ENCODE measurements at places on chromosomes 5 and 9.

DNA sequence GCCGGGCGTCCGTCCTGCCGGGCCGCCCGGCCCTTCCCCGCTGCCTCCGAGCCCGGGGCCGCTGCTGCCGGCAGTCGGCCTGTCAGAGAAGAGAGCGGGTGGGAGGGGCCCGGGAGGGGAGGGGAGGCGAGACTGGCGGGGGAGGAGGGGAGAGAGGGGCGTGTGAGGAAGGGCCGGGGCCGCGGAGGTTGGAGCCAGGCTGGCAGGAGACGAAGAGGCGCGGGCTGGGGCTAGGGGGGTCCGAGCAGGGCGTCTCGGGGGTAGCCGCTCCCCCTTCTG is 570 bp downstream of the CREBRF start:
- DNase-seq, result peak; percentile 31

DNA sequence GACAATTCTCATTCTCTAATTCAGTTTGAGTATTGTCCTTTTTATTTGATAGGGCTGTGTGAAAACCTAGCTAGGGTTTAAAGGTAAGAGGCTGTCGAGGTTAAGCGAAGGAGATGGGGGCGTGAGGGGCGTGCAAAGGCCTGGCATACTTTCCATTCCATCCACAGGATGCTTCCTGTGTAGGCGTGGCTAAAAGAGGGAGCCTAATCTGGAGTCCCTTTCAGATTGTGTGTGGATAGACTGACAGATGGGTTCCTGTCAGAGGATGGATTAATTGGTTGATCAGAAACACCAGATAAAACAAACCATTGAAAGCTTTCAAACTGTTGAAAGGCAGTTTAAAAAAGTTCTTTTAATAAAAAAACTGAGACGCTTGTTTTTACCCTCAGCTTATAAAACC is 1.1 kb upstream of the ELL2 start:
- no peak for DNase-seq

GRCh38 chr5:55923177-55923771 is 71.5 kb downstream of the IL6ST start:
- DNase-seq, result no peak

GRCh38 chr5:91332267-91333045 is 50.7 kb downstream of the ARRDC3 start:
- DNase-seq, result no peak

DNA sequence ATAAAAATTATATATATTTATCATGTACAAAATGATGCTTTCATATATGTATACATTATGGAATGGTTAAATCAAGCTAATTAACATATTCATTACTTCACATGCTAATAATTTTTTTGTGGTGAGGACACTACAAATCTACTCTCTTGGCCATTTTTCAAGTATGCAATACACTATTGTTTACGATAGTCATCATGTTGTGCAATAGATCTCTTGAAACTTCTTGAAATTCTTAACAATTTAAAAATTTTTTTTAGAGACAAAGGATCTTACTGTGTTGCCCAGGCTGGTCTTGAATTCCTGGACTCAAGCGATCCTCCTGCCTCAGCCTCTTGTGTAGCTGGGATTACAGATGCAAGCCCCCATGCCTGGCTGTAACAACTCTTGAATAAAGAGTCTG is 45.2 kb upstream of the SHOC1 start:
- no peak for DNase-seq

- no peak for DNase-seq
These were observed 4.5 kb downstream of the SLC36A1 start for GRCh38 chr5:151451626-151452520.

DNA sequence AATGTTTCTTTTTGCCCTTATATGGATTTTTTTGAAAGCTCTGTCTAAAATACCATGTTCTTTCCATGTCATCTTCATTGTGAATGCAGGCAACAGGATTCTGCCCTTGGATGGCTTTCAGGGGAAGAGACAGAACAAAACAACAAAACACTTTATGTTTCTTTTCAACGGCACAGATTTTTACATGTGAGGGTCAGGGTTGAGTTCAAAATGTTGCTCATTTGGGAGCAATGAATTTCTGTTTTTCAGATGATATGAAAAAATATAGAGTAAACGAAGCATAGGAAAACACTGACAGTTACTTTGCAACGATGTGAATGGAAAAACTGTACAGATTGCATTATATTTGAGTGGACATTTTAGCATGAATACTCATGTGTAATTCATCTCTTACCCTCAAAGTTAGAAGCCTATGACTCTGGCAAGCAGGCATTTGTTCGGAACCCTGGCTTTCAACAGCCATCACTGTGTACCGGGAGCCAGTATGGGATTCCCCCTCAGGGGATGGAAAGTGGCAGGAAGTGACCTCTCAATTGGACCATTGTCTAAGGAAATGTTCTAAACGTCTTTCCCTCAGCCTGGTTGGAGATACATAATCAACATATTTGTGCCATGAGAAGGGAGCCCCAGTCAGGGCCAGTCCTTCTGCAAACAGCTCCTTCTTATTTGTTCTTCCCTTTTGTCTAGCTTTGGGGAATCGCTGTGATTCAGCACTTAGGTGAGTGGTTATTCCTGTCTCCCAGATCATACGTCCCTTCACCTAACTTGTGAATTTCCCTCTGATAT is 153.9 kb upstream of the MEF2C start:
- peak; percentile 13 for DNase-seq

- no peak for DNase-seq
These were observed 33.4 kb downstream of the TEK start for GRCh38 chr9:27142299-27142930.

DNA sequence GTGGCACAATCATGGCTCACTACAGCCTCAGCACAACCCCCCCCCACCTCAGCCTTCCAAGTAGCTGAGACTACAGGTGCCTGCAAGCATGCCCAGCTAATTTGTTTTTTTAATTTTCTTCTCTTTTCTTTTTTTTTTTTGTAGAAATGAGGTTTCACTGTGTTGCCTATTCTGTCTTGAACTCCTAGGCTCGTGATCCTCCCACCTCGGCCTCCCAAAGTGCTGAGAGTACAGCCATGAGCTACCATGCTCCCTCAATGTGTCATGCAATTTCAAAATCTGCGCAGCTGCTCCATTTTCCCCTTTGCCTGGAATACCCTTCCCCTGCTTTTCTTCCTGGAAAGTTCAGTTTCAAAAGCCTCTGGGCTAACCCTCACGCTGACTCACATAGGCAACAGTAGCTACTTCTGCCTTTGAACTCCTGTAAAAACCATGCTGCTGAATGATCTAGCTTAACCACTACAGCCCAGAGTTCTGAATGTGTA is 71.0 kb upstream of the IL7R start:
- DNase-seq, result no peak

DNA sequence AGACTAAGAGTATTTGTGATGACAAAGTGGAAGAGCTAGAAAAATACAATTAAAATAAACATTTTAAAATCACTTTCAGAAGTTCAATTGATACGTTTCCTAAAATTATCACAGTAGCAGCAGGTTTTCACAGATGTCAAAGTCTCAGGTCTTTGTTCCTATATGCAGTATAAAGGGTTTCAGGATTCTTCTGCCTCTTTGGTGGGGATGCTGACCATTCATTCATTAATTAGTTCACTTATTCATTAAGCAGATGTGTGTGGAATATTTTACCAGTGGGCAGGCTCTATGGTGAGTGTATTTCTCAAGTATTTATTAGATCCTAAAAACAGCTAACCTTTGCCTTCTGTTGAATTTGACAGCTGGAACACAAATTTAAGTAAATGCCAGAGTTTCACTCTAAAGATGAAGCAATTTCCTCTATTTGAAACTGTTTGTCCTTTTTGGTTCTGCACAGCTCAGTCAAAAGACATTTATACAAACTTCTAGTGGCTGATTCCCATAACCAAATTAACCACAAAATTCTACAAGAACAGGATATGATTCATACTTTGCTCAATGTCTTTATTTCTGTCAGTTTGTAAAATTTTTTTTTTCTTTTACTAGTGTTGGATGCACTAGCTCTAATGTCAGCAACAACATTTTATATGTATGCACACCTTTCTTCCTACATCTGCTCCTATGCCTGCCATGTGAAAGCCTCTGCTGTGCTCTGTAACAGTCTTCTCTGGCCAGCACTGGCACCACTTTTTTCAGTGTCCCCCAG is 75.9 kb upstream of the PRR16 start:
- no peak for DNase-seq

DNA sequence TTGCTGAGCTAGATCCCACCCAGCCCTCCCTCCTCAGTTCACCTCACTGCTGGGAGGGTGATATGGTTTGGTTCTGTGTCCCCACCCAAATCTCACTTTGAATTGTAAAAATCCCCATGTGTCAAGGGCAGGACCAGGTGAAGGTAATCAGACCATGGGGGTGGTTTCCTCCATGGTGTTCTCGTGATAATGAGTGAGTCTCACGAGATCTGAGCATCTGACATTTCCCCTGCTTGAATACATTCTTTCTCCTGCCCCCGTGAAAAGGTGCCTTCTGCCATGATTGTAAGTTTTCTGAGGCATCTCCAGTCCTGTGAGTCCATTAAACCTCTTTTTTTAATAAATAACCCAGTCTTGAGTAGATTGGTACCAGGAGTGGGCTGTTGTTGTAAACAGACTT is 469.9 kb upstream of the DAP start:
- no peak for DNase-seq

GRCh38 chr5:169018925-169019324 is 282.0 kb downstream of the SLIT3 start:
- DNase-seq, result no peak

GRCh38 chr9:94903961-94904421 is 177.5 kb downstream of the AOPEP start:
- DNase-seq, result no peak

DNA sequence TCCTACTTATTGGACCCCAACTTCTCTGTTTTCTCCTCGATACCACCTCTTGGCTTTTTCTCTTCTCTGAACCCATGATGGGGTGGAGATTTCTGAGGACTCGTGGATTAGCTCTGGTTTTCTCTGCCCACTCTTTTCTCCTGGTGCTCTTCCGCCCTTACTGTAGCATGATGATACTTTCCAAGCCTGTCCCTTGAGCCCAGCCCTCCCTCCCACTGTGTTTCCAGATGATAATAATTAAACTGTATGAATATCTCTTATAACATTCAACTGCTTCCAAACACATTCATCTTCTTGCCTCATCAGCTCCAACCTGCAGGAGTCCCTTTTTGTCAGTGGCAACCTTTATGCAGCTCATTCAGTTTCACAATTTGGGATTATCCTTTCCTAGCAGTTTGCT is 494.2 kb upstream of the KLF4 start:
- DNase-seq, result no peak

- no peak for DNase-seq
These were observed 54.4 kb downstream of the FBXW11 start for GRCh38 chr5:171952021-171952420.

GRCh38 chr9:133845440-133845839 is 107.3 kb upstream of the SARDH start:
- no peak for DNase-seq

GRCh38 chr5:130324953-130325671 is 420.8 kb downstream of the CHSY3 start:
- no peak for DNase-seq

DNA sequence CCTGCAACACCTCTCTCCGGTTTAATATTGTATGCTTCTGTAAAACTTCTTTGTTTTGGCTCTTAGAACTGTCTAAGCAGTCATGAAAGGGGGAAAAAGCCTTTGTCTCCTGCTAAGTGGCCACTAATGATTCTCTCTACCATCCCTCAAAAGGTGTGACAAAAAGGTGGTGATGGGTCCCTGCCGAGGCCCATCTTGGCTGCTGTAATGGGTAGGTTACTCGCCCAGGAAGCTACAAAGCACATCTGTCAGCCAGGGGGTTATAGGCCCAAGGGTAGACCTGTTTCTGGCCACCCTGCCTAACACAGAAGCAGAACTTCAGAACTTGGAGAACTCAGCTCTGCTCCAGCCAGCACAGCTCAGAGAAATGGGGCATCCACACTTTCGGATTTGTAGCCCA is 1.6 kb downstream of the FAM219A start:
- DNase-seq, result no peak

DNA sequence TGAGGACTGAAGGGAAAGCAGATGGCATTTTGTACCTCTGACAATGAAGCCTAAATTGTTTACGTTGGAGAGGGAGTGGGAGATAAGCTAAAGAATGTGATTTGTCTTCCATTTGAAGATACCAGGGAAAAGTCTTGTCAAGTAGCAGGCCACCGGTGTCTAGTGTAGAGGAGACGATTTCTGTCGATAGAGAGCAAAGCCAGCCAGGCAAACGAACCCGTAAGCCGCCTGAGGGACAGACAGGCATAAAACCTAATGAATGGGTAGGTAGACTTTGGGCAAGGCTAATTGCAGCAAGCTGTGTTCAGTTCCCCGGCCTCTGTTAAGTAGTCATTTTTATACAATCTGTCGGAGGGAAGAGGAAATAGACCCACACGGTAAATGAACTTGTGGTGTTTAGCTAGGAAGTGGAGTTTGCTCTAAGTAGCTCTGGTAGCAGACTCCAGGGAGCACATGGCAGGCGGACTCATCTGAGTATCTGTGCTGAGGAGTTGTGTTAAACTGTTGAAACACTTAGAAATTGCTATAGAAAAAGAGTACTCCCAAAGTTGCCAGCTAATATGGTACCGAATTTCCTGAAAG is 28.8 kb downstream of the SMARCA2 start:
- no peak for DNase-seq

GRCh38 chr5:9947944-9948343 is 301.7 kb downstream of the ATPSCKMT start:
- DNase-seq, result no peak

DNA sequence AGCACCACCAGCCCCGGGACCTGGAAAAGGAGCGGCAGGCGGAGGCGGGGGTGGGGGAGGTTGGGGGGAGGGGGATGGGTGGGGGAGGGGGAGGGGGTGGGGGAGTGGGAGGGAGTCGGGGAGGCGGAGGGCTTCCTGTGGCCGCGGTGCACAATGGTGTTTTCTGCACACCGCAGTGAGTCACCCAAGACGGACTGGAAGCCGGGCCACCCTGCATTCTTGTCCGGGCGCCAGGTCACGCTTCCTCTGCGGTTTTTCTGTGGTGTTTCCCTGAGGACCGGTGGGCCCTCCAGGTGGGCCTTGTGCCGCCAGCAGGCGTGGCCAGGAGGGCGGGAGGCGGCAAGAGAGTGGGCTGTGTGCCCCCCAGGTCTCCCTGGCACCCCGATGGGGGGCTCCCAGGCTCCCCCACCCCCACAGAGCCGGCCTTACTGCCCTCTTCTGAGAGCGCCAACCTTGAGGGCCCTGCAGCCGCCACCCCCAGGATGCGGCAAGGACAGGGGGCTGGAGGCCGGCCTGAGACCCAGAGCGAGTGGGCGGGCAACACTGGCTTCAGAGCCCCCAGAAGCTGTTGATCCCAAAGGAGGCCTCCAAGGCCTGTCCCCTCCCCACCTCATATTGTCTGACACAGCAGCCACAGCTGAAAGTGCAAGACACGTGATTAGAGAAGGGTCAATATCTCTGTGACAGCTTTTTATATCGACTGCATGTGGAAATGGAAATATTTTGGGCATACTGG is 11.1 kb downstream of the EXD3 start:
- DNase-seq, result no peak

DNA sequence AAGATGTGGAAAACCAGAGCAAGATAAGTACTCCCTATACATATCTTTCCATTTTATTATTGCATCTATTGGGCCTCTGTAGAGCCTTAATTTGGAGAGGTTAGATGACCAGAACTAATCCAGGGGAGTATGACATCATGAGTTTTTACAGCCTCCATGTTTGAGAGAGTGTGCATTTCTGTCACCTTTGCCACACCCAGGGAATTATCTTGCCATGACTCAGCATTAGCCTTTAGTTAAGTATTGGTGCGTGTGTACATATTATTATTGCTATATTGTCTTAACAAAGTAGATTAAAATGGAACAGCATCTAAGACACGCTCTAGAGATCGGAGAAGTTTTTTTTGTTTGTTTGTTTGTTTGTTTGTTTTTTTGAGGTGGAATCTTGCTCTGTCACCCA is 27.6 kb downstream of the DIMT1 start:
- no peak for DNase-seq

GRCh38 chr5:54774281-54775170 is 210.9 kb downstream of the ESM1 start:
- DNase-seq, result peak; percentile 51

GRCh38 chr5:144072518-144072927 is 97.9 kb downstream of the YIPF5 start:
- no peak for DNase-seq

Measured in forelimb muscle (tissue), 1 donor.